WTC11 (cell line): ENCODE measurements at places on chromosomes 6 and 20.

GRCh38 chr20:3732327-3733118, at the start of gene HSPA12B:
HSPA12B (plus strand) TSS chr20:3732685; CDS start chr20:3738675, 5,990 bp downstream.
- DNase-seq: peak; percentile 51

GRCh38 chr6:50143011-50143719, 93.4 kb upstream of the DEFB112 start:
- DNase-seq: no peak

- DNase-seq: peak; percentile 97
These were observed 85.8 kb downstream of the ZFP64 start for GRCh38 chr20:52105442-52106422.

DNA sequence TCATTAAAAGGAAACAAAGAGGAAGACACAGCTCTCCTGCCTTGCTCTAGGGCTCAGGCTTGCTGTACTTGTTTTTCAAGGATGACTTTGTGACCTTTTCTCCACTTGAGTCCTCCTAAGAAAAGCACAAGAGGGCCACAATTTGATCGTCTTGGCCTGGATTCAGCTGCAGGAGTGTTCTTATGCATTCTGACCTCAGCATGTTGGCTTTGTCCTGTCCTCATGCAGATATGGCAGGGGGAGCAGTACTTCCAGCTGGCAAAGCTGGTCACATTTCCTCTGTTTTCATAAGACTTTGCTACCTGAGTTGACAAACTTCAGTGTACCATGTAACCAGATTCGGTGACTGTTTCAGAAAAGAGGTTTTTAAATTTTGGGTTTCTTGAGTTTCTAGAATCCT, 30.8 kb downstream of the KDM1B start:
- DNase-seq: no peak

GRCh38 chr6:1739220-1739619, 129.5 kb downstream of the FOXC1 start:
- DNase-seq: no peak

DNA sequence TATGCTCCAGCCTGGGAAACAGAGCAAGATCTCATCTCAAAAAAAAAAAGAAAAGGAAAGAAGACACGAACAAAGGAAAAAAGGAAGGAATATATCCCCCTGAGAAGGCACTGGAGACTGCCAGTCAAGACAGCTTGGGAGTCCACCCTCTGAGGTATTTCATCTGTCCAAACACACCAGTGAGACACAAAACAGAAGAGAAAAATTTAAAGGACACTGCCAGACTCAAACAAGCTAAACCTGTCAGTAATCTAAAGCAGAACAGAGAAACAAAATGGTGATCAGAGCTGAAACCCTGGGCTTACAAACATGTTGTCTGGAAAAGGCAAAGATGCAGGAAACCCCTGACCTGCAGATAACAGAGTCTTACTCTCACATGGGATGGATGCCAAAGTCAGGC, 114.9 kb downstream of the DCDC2 start:
- DNase-seq: no peak

DNA sequence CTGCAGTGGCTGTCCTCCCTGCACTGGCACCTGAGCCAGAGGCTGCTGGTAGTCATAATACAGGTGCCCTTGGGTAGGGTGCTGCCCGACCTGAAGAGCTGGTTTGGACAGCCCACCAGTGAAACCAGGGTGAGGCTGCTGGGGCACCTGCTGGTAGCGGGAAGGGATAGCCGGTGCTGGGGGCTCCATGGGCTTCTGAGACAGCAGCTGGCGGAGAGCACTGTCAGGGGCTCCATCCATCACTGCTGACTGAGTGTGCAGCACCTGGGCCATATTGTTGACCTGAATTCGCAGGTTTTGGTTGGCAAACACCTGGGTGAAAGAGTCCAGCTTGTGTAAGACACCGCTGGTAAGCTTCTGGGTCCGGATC, 51.2 kb upstream of the MRPS10 start:
- DNase-seq: no peak

GRCh38 chr6:163707387-163708355, 293.2 kb downstream of the QKI start:
- DNase-seq: no peak

- DNase-seq: peak; percentile 84
These were observed 12.7 kb upstream of the BAK1 start for GRCh38 chr6:33592595-33593413.

DNA sequence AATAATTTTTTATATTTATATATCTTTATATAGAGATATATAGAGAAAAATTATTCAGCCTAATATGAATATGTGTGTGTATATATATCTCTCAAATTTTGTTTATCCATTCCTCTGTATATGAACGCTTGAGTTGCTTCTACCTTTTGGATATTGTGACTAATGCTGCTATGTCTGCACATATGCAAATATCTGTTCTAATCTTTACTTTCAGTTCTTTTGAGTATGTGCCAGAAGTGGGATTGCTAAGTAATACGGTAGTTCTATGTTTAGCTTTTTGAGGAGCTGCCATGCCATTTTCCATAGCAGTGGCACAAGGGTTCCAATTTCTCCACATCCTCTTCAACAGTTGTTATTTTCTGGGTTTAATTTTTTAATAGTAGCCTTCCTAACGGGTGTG, 72.8 kb upstream of the CEP85L start:
- no peak for DNase-seq

GRCh38 chr6:163761481-163761880, 347.0 kb downstream of the QKI start:
- DNase-seq: no peak

DNA sequence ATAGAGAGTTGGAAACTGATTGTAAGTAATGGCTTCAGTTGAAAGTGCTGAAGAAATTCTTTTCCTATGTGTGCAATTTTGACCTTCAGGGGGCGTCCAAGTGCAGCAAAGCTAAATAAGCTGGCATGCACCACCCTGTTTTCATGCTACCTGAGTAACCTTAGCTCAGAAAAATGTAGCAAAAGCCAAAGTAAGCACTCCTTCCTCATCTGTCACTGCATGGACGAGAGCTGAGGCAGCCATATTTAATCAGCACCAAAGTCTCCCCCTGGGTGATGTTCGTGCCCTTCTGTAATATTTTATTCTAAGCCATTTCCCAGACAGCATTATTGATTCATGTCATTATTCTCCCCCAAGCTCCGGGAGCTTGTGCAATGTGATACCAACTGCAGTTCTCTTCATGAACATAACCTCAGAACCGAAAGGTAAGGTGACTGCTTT, 123.1 kb downstream of the RPS12 start:
- peak; percentile 62 for DNase-seq

DNA sequence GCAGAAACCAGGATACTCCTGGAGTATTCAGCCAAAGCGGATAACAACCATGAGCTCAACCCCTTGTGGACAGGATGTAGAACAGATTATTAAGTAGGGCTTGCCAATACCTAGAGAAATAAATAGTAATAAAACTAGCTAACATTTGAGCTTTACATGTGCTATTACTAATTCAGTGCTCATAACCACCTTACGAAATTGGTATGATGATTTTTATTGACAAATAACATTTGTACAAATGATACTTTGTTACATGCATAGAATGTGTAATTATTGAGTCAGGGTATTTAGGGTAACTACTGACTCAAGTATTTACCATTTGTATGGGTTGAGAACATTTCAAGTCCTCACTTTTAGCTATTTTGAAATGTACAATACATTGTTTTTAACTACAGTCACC, 287.9 kb downstream of the CDC5L start:
- no peak for DNase-seq

- no peak for DNase-seq
These were observed 71.7 kb upstream of the SGK1 start for GRCh38 chr6:134389658-134390057.

DNA sequence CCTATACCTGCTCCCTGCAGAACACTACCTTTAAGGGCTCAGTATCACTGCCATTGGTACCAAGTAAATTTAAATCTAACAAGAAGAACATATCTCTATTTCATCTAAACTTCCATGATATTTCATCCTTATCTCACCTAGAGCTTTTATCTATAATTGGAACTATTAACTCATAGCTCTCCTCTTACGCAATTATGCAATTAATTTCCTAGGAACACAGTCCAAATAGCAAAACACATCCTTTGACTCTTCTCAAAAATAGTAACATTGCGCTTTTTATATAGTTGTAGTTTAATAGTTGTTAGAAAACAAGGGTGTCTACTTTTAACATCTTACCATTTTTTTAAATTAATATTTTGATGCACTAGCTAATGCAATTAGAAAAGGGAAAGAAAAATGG, 986.8 kb upstream of the SLC35B3 start:
- DNase-seq: no peak

GRCh38 chr20:62652041-62652893, 10.0 kb downstream of the SLCO4A1 start:
- DNase-seq: peak; percentile 50

DNA sequence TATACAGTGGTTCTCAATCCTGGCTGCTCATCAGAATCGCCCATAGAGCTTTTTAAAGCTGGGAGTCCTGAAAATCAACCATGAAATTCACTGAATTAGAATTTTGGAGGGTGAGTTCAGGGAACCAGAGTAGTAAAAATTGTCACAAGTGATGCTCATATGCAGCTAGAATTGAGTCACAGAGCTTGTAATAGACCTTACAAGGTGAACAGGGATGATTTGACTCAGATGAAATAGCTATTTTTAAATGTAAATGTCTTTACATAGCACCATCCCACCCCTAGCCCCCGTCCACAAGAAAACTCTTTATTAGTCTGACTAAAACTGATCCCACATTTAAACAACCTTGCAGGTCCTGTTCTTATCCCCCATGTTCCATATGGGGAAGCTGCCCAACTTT, 531.7 kb downstream of the LMBRD1 start:
- DNase-seq: no peak

DNA sequence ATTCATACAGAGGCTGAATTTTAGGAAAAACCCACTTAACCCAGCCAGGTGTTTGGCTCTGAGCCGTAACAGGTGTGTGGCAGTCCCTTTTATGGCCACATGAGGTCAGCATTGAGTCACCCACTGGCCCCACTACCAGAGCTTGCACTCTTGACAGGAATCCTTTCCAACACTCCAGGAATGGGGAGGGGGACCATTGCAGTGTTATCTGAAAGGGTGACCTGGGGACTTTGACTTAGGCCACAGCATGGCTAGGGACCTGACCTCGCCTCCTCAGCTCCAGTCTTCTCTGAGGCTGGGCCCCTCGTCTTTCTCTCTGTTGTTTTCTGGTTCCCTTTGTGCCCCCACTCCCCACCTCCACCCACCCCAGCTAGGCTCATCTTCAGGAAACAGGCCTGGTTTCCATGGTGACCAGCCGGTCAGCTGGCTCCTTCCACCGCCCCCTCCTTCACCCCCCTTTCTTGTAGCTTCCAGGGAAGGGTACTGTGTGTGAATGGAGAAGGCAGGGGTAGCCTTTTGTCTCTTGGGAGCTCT, 2.1 kb upstream of the TMEM151B start:
- DNase-seq: peak; percentile 86

- no peak for DNase-seq
These were observed 658.4 kb downstream of the TBC1D32 start for GRCh38 chr6:120675886-120676285.

DNA sequence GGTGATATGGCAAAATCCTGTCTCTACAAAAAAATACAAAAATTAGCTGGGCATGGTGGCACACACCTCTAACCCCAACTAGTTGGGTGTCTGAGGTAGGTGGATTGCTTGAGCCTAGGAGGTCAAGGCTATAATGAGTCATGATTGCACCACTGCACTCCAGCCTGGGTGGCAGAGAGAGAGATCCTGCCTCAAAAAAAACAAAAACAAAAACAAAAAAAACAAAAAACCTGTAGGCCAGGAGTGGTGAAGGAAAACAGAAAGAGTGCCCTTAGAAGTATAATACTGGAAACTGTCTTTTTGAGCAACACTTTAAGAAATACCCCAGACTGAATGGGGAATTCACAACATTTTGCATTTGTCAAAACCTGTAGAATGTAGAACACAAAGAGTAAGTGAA, 85.3 kb downstream of the JARID2 start:
- no peak for DNase-seq

DNA sequence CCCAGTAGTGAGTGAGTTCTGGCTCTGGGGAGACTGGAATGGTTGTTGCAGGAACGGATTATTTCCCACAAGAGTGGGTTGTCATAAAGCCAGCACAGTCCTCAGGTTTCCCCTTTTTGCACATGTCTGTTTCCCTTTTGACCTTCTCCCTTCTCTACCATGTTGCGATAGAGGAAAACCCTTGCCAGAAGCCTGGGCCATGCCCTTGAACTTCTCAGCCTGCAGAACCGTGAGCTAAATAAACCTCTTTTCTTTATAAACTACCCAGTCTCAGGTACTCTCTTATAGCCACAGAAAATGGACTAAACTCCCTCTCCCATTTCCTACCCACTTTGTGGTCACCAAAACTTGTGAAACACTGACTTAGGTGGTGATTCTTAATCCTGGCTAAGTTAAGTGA, 7.2 kb upstream of the PPP1R16B start:
- DNase-seq: no peak

- no peak for DNase-seq
These were observed 211.2 kb downstream of the MAFB start for GRCh38 chr20:40477805-40478204.

- no peak for DNase-seq
These were observed 21.6 kb downstream of the UQCC2 start for GRCh38 chr6:33689879-33690278.

GRCh38 chr20:19937218-19937617, 79.9 kb upstream of the NAA20 start:
- no peak for DNase-seq

- no peak for DNase-seq
These were observed 89.8 kb downstream of the IYD start for GRCh38 chr6:150458579-150458978.

- DNase-seq: no peak
These were observed 8.7 kb upstream of the AP5S1 start for GRCh38 chr20:3811467-3812258.

GRCh38 chr20:53679597-53680309, 86.1 kb upstream of the ZNF217 start:
- DNase-seq: no peak
